ENCODE measurements at places on chromosomes 1 and 21.

DNA sequence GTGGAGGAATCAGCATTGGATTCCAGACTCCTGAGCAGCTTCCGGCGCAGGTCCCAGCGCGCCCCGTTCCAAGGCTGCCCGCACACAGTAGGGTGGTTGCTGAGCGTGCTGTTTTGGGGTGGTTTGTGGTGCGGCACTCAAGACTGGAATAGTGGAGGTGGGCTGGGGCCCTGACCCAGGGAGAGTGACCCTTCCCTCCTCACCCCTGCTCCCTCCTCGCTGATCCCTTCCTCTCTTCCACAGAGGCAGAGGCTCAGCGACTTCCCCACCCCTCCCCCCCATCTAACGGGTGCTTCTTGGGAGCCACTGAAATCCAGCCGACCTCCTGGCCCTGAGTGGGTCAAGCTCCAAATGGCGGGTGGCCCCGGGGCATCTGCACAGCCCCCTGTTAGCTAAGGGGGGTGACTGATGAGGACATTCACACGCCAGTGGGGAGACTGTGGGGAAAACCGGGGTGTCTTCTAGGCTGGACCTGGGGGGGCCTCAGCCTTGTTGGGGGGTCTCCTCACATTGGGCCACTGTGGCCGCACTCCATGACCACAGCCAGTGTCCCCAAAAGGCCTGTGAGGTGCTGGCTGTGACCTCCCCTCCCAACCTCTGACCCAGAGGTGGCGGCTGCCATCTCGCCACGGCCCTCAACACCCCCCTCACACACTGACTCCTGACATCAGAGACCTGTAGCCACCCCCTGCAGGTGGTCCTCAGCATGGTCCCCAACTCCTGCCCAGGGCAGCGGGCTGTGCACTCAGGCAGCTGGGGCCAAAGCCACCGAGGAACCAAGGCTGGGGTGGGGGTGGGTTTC lies 3.9 kb upstream of the HES4 start:
- DNase-seq = no peak

GRCh38 chr1:223711173-223711572 lies 1.2 kb upstream of the CAPN2 start:
- peak; percentile 59 for DNase-seq

DNA sequence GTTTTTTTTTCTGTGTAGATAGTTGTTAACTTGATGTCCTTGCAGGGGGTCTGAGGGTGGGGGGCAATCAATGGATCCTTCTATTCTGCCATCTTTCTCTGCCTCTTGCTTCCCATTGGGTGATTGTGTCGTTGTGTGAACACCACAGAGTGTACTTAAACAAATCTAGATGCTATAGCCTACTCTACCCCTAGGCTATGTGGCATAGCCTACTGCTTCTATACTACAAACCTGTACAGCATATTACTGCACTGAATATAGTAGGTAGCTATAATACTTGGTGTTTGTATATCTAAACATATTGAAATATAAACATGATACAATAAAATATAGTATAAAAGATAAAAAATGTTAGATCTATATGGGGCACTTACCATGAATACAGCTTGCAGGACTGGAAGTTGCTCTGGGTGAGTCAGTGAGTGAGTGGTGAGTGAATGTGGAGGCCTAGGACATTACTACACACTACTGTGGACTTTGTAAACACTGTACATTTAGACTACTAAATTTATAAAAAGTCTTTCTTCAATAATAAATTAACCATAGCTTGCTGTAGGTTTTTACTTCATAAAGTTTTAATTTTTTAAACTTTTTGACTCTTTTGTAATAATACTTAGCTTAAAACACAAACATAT lies 105.4 kb downstream of the CENPF start:
- peak; percentile 49 for DNase-seq

- DNase-seq = no peak
Measured at GRCh38 chr1:161311595-161312181, 1.9 kb upstream of the MPZ start.

GRCh38 chr1:53147174-53147573 lies 4.7 kb upstream of the SLC1A7 start:
- DNase-seq = no peak
